ENCODE measurements at places on chromosomes 2 and 18. TPM values are rescaled to one million over a fixed set of nuclear protein-coding genes. Genes with fewer than 3 reads are reported as not detected.

Gene TRPM8
- under 0.01 TPM for total RNA-seq

Gene RAB6C
- not detected for total RNA-seq

Gene SERPINB4
- 0.14 TPM for total RNA-seq

Gene DSC2
- not detected for total RNA-seq

Gene NDUFV2
- total RNA-seq = 102 TPM

Gene PFN4
- 0.28 TPM for total RNA-seq

Gene ELP2
- total RNA-seq = 281 TPM

Gene SLC19A3
- total RNA-seq = 2.1 TPM

Gene CHST9
- total RNA-seq = not detected

Gene CABYR
- 3.6 TPM for total RNA-seq

Gene GULP1
- total RNA-seq = 70.3 TPM

Gene SALL3
- total RNA-seq = not detected

Gene TTR
- not detected for total RNA-seq

Gene MLPH
- total RNA-seq = 12.2 TPM

Gene AGAP1
- 6.5 TPM for total RNA-seq

Gene OTOF
- 0.14 TPM for total RNA-seq

Gene DNAH6
- 0.09 TPM for total RNA-seq

Gene REG3G
- not detected for total RNA-seq

All from smooth muscle cell of bladder (primary cell).